ENCODE measurements at places on chromosomes 3 and 15. TPM values are rescaled to one million over a fixed set of nuclear protein-coding genes. Genes with fewer than 3 reads are reported as not detected.
A peak's percentile ranks its signal among the peaks of the same experiment; 100 is the strongest.

- DNase-seq, result no peak
These were observed 151.4 kb downstream of the IGF1R start for GRCh38 chr15:98799461-98800390.

GRCh38 chr3:158531334-158531733 lies 39.7 kb upstream of the MLF1 start:
- no peak for DNase-seq

Gene CHST13
- total RNA-seq, result 0.29 TPM

Gene MKRN3
- total RNA-seq, result not detected

Gene GP5
- total RNA-seq, result 0.17 TPM

Gene RTP4
- 5.4 TPM for total RNA-seq

Gene TRAK1
- 101 TPM for total RNA-seq

- no peak for DNase-seq
These were observed 25.6 kb upstream of the ARL8B start for GRCh38 chr3:5096336-5097008.

Gene STRA6
- 0.75 TPM for total RNA-seq

DNA sequence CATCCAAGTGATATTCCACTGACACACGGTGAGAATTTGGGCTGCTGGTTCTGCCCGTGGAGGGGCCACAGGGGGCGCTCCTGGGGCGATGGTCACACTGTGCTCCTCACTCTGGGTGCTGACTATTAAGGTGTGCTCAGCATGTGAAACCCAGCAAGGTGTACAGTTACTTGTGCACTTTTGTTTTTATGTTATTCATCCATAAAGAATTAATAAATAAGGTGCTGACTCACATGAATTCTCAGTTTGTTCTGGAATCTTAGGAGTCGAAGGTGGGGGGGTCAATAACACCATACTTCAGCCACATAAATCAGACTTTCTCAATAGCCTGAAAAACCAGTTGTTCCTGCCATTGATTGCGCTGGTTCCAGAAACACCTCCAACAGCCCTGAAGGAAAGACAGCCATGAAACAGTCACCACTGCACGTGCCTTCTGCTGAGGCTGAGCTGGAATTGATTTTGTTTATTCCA lies 53.5 kb upstream of the SPATA12 start:
- peak; percentile 86 for DNase-seq

- DNase-seq, result no peak
These were observed 32.0 kb upstream of the MANF start for GRCh38 chr3:51353131-51353530.

- no peak for DNase-seq
These were observed 11.3 kb downstream of the PRKCI start for GRCh38 chr3:170233530-170233929.

GRCh38 chr15:33191591-33191990 lies 2.9 kb downstream of the FMN1 start:
- no peak for DNase-seq

- DNase-seq, result no peak
These were observed 48.5 kb downstream of the PTH1R start for GRCh38 chr3:46926039-46926438.

Gene TGM5
- total RNA-seq, result 0.26 TPM

DNA sequence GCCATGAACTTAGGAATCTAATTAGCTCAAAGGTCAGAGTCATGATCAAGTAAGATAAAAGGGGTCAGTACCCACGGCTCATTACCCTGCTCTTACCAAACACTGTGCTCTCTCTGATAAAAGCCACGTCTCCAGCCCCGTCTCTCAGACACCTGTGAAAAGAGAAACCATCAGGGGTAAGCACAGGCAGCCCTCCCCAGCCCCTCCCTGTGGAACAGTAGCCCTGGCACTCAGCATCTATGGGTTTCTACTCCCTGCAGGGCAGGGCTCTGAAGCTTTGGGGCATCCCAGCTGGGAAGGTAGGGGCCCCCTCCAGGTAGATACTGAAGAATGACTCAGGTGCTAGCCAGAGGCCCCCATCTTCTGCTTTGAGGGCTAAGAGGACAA lies 10.5 kb downstream of the LTF start:
- no peak for DNase-seq

Gene GOLGA6A
- not detected for total RNA-seq

DNA sequence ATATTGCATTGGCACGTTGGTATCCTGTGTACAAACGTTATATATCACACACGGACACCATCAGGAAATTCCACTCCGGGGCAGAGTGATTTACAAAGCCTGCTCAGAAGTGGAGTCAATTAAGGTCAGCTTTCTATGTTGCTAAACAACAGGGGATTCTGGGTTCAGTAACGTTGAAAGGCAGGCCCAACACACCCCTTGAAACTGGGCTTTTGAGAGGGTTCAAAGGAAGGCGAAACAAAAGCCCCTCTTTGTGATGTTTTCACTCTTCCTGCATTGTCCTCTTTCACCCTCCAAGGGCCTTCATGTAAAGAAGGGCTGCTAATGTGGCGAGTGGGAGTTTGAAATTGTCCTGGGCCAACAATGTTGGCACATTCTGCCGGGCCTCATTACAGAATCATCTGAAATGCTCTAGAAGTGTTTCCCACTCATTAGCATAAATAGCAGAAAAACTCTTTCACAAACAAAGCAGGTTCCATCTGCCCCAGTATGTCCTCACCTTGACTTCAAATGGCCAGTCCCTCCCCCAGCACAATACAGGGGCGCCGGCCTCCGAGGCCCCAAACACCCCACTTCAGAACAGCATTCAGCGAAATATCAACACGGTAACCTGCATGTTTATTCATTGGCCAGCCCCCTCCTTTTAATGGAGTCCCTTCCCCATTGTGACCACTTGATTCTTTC lies 76.4 kb downstream of the HES1 start:
- DNase-seq, result no peak

Gene SLC28A2
- 86.6 TPM for total RNA-seq

Gene SLC9C1
- total RNA-seq, result 0.46 TPM

Gene DPPA2
- total RNA-seq, result not detected

Gene CPLX3
- not detected for total RNA-seq

Gene SERPINI2
- total RNA-seq, result 0.23 TPM

DNA sequence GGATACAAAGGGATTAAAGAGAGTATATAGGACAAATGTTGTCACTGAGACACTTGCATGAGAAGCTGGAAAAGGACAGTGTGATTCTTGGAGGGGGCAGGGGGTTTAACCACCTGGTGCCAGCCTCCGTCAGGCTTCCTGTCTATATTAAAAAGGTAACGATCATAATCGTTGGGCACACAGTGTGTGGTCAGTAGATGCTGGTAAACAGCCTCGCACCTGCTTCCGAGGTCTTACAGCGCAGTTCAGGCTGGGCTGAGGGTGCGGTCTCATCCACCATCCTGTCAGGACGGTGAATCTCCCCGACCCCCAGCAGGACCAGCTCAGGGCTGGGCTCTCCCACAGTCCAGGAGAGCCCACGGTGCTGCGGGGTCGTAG lies 47.7 kb upstream of the SMAD6 start:
- DNase-seq, result no peak

- DNase-seq, result no peak
These were observed 18.5 kb downstream of the SLC6A20 start for GRCh38 chr3:45777746-45778386.

GRCh38 chr3:117786349-117786748 lies 1076.8 kb downstream of the TUSC7 start:
- no peak for DNase-seq
